ENCODE measurements at places on chromosomes 5 and 9.

GRCh38 chr9:100555471-100555870 lies 22.4 kb upstream of the CAVIN4 start:
- DNase-seq: no peak

GRCh38 chr5:97181856-97182545 lies 1.0 kb downstream of the RIOK2 start:
- no peak for DNase-seq

DNA sequence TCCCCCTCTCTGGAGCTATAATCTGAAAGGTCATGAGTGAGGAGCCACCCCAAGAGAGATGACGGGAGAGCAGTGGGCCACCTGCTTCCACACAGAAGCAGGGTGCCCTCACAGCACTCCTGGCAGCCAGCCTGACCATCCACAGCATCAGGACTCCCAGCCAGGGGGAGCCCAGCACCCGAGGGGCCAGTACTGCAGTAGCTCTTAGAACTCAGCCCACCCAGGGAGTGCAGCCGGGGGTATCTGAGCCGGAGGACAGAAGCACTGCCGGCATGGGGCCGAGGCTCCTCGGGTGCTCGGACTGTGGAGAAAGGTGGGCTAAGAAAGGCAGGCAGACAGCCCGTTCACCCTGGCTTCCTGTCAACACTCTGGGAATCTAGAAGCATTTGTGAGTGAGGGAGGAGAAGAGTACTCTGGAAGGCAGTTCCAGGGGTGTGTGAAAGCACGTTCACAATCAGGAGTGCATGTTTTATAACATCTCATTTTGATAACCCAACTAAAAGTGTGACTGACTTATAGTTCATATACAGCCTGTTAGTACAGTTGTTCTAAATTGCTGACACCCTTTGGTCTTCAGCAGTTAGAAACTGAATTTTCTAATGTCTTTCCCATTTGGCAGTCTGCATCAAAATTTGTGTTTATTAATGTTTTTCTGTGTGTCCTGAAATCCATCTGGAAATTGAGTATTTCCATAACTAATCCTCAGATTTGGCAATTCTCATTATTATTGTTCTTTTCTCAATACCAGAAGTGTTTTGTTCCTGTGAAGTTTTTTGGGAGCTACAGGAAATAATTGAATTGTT lies 25.9 kb upstream of the ASPN start:
- DNase-seq: no peak

DNA sequence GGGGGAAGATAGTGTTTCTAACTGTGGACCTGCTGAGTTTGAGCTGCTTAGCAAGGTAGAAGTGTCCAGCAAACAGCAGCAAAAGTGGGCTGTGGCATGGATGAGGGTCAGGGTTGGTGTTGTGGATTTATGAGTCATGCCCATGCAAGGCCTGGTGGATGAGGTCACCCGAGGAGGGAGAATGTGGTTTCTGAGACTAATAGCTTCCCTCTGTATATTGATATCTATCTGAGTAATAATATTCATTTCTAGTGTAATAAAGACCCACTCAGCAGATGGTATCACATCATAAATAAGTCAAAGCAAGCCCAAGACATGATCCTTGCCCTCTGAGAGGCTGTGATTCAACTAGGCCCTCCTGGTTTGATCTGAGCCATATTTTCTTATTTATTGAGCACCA lies 597.8 kb upstream of the CLINT1 start:
- no peak for DNase-seq

DNA sequence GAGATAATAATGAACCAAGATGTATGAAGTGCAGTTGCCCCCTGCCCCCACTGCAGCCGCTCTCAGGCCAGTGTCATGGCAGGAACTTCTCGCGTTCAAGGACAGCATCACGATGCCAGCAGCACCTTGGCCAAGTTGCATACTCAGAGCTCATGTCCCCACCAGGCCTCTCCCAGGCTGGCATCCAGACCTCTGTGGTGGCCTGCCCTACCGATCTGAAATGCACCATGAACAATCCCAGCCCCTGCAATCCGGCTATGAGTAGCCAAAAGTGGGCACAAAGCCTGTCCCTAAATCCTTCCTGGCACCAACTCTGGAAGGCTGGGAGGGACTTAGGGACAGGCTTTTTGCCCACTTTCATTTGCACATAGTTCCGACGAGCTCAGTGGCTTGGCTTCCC lies 140.9 kb downstream of the PAX5 start:
- DNase-seq: no peak

- peak; percentile 1 for DNase-seq
Measured at GRCh38 chr9:85900504-85901201, 40.3 kb upstream of the NAA35 start.

DNA sequence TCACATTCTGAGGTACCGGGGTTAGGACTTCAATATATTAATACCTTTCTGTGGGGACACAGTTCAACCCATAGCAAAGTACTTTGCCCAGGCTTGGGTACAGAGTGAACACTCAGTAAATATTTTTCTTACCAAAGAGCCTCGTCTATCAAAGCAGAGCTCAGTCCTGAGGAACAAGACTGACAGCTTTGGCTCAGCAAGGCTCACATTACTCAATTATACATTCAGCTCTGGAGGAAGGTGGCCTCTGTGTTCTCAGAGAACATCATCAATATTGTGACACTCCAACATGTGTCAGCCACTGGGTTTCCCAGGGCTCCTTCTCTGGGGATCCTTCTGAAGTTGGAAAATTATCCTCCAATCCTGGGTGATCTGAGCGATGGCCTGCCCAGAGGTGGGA lies 186.4 kb downstream of the NMUR2 start:
- no peak for DNase-seq

- no peak for DNase-seq
Measured at GRCh38 chr5:108148715-108149139, 233.2 kb downstream of the FBXL17 start.

GRCh38 chr9:125468646-125469045 lies 207.0 kb downstream of the GAPVD1 start:
- no peak for DNase-seq

DNA sequence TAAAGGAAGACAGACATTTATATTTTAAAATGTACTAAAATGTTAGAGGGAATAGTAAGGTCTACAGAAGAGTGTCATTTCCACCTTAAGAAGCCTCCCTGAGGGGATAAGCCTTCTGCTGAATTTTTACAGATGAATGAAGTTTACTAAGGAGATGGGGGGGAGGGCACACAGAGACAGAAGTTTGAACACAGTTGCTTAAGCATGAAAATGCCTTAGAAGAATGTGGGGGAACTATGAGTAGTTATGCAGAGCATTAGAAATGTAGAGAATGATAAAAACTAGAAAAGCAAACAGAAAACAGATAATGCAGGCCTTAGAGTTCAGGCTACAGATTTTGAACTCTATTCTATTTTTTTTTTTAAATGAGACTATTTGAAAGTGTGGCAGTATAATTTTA lies 232.2 kb upstream of the VLDLR start:
- no peak for DNase-seq

DNA sequence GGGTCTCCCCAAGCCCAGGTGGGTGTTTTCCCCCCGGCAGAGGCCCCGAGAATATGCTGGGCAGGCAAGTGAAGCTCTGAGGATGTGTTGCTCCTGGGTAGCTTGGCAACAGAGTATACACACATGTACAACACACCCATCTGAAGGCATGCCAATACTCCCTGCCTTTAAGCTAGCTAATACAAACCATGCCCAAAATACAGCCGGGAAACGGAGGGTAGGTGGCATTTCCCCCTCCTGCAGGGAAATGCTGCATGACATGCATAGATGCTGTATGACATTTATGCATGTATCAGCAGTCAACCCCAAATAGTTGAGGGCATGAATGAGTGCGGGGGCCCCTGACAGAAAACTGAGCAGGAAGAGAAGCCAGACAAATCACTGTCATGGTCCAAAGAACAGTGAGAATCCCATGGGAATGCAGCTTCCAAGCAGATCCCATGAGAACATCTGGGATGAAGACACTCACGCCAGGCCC lies 614.1 kb downstream of the EBF1 start:
- no peak for DNase-seq

GRCh38 chr5:154850255-154851062 lies at the start of gene FAXDC2:
TSS of gene FAXDC2 (minus strand) at chr5:154850603. CDS start at chr5:154838178, 12,425 bp downstream.
- no peak for DNase-seq

GRCh38 chr9:35568196-35568595 lies 36.9 kb upstream of the TESK1 start:
- DNase-seq: no peak

DNA sequence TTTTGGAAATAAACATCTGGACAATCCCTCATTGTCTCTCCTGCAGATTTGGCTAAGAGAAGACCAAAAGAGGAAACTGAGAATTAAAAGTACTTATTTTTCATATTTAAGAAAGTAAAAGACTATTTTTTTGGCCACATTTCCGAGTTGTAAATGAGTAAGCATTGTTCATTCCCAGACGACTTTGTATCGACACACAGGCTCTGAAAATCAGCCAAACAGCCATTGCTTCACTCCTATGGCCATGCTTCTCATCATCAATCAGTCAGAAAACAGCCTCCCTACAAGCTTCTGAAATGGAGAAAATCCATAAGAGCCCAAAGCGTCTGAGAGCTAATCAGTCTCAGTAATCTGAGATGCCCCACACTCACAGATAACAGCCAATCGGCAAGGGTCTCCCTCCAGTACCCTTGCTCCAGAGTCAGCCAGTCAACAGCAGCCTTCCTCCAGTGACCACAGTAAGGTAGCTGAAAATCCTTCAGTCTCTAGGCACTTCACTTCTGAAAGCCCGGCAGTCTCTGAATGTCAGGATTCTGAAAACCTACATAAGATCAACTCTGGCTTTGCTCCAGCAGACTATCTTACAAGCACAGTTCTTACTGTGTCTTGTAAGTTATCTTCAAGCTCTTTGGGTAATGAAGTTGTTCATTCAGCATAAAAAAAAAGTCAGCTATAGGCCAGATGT lies 30.9 kb downstream of the CDO1 start:
- no peak for DNase-seq

Measured in T-helper 22 cell (primary cell).